ENCODE measurements at places on chromosomes 2 and 18.
A peak's percentile ranks its signal among the peaks of the same experiment; 100 is the strongest.

DNA sequence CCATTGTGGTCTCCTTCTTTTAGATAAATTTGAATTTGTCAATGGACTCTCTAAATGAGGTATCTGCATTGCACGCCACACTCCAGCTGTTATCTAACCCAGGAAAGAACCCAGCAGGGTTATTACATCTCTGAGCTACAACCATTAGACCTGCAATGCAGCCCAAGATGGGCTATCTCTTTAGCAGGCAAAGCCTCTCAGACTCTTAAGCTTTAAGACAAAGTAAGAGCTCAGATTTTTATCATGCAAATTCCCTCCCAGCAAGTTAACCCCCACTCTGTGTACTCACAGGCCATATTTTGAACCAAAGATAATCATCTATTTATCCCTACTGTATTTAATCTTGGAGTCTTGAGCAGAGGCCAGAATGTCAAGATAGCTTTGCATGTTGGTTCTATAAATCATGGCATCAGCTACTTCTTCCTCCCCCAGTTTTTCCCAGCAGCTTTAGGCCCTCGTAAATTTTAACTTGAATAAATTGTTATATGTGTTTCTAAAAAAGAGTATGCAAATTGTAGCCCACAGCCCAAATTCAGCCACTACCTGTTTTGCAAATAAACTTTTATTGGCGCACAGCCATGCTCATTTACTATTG, 273.7 kb upstream of the PKDCC start:
- DNase-seq: no peak

GRCh38 chr18:22417496-22418188, at the start of gene CTAGE1:
Gene CTAGE1 (minus strand): TSS chr18:22417915. CDS start chr18:22417811, 104 bp downstream.
- no peak for DNase-seq

GRCh38 chr2:113138428-113139322, 11.3 kb downstream of the IL1RN start:
- DNase-seq: peak; percentile 66

- DNase-seq: no peak
Observed at GRCh38 chr2:201152999-201153815, 29.7 kb upstream of the CASP10 start.

GRCh38 chr2:216911886-216912285, 52.0 kb upstream of the TNP1 start:
- no peak for DNase-seq

DNA sequence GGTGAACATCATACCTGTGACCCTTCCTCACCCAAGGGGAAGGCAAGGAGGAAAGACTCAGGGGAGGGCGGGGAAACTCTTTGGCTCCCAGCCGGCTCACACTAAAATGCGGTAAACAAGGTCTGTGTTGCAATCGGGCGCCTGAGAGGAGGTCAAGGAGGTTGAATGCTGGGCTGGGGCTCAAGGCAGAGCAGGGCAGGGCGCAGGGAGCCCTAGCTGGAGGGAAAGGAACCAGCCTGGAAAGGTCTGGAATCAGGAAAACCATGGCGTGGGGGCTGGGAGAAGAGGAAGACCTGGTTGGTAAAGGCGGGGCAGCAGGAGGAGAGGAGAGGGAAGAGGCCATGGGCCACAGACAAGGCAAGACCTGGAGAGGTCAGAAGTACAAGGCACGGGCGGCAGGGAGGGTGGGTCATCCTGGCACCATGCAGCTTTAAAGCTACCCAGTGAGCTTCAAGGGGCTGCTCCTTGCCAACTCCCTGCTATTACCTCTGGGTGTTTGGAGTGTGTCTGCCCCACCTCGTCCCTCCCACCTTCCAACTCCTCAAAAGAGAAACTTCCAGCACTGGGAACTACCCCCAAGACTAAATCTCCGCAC, 4.8 kb upstream of the TMEM37 start:
- DNase-seq: no peak

DNA sequence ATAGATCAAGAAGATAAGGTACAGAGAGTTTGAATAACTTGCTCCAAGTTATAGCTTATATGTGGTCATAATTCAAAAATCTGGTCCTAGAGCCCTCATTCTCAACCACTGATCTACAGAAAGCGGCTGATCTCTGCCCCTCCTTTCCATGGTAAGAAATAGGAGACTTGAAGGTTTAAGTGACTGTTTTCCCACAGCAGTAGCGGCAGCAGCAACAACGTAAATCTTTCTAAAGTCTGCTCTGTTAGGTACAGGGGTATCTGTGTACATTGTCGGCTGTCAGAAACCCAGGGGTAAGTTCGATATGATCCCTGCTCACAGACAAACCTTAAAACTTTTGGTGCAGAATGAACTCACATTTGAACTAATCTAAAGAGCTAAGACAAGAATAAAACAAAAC, 105.4 kb downstream of the EPHA4 start:
- no peak for DNase-seq

DNA sequence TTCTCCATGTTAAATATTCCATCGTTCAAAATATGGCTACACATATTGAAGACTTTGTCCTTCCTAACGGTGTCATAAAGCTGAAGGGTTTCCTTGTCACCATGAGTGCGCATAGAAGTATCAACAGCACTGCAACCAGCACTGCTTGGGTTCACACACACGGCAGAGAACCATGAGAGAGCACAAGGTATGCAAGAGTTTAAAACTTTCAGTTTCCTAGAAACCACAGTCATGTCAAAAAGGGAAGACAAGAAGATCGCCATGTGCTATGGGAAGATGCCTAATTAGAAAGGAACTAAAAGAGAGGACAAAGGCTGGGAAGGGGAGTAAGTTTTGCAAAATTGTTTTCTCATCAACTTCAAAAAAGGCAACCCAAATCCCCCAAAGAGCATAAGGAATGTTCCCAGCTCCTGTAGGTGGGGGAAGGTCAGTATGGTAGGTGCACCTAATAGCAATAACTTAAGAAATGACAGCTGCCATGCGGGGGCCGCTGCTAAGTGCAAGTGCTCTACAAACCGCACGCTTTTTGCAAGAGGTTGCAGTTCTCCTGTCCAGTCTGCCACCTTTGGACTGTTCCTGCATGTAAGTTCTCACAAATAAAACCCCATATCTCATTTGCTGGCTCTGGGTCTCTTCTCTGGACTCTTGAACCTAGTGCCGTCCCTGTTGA, 136.8 kb downstream of the TMEM163 start:
- DNase-seq: no peak

GRCh38 chr18:50734342-50734741, 85.5 kb downstream of the MRO start:
- no peak for DNase-seq

- no peak for DNase-seq
Observed at GRCh38 chr2:12389344-12390045, 327.2 kb upstream of the TRIB2 start.

DNA sequence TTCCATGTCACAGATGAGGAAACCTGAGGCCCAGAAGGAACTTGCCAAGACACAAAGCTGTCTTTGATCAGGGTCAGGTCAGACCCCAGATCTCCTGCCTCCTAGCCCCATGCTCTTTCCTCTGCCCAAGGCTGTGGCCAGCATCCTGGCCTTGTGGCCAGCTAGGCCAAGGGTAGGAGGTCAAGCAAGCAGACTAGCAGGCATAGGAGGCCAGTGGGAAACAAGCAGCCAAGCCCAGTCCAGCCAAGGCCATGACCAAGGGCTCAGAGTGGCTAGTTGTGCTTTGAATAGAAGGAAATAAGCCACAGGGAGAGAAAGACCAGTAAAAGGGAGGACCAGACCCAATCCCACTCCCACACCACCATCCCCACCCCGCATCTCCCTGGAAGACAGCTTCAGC, 30.4 kb downstream of the KCNK3 start:
- DNase-seq: no peak

- no peak for DNase-seq
Observed at GRCh38 chr2:114753145-114753544, 310.7 kb downstream of the DPP10 start.

- no peak for DNase-seq
Observed at GRCh38 chr2:30243231-30243630, 11.9 kb downstream of the LBH start.

- DNase-seq: peak; percentile 25
Observed at GRCh38 chr2:200373973-200374416, 67.5 kb downstream of the SPATS2L start.

GRCh38 chr2:61948661-61949457, 43.4 kb downstream of the COMMD1 start:
- DNase-seq: no peak

DNA sequence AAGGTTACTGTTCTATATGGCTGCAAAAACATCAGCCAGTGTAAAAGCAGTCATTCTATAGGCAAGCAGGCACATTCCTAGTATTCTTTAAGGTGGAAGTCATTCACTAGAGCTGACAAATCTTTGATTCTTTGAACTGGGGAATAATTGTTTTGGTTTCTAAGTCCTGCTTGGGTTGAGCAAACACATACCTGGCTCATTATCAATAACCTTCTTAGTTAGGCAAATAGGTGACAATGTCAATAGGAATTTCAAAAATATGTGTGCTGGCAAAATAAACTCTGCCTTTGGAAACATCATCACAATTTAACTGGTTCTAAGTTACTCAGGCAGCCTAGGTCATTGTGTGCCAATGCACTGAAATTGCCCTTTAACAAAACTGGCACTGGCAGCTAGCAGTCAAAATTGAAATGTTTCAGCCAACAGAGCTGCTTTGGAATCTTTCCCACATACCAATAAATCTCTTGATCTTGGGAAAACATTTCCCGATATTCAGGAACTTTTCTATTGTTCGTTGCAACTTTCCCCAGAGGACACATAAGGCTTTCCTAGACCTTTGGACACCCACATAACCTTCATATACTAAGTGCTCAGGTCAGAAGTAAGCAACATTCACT, 402.0 kb upstream of the MMADHC start:
- no peak for DNase-seq

DNA sequence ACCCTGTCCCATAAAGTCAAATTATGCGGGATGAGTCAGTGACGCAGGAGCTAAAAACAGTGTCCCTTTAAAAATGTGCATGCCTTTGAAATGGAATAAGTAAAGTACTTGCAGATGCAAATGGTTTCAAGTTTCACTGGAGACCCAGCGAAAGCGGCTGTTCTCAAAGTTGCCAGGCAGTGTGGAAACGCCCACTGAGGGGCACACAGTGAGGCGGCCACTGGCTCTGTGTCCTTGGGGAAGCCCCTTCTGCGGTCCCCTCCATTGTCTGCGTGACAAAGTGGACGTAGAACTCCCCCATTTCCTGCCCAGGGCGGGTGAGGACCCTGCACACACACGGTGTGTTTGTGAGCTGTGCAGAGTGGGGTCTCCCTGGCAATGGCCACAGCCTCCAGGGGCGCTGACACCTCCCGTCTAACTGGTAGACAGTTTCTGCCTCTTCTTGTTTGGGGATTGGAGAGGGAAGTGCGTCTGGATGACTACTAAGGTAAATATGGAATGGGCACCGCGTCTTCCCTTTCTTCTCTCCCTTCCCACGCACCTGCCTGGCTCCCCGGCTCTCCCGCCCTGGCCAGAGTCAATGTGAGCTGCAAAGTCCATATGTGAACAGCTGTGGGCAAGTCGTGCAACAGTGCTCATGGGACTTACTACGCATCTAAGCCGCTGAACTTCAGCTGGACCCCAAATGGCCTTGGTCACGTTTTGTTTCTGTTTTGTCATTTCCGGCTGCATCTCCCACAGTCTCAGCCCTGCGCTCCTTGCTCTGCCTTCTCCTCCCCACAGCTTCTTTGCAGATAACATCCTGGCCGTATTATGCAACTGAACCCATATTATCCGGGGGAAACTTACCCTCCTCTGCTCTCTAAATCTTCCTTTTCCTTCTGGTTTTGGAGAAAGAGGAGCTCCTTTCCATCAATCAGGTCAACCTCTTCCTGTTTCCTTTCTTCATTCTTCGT, 33.7 kb upstream of the ZNF516 start:
- DNase-seq: no peak

DNA sequence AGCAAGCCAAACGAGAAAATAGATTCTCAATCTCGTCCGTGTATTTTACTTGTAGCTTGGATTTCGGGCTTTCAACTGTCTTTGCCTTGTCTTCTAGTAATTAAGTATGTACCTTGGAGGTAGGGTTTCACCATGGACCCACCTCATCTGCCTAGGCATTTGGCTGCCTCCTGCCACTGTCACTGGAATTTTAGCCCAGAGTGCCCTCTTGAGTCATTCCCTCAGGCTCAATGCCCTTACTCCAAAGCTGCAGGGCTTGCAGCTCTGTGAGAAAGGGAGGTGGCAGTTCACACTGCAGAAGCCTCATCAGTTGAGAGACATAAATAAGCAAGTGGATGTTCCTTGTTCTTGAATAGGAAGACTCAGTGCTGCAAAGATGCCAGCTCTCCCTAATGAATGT, 89.6 kb downstream of the VSNL1 start:
- no peak for DNase-seq

GRCh38 chr2:143700865-143701264, 571.6 kb downstream of the ARHGAP15 start:
- DNase-seq: no peak

- no peak for DNase-seq
Observed at GRCh38 chr2:234796045-234796591, 155.7 kb upstream of the SH3BP4 start.

- DNase-seq: peak; percentile 98
Observed at GRCh38 chr2:47906157-47907038, at the start of gene FBXO11. Gene FBXO11 (minus strand): TSS chr2:47906498. CDS start chr2:47905720, 778 bp downstream.

DNA sequence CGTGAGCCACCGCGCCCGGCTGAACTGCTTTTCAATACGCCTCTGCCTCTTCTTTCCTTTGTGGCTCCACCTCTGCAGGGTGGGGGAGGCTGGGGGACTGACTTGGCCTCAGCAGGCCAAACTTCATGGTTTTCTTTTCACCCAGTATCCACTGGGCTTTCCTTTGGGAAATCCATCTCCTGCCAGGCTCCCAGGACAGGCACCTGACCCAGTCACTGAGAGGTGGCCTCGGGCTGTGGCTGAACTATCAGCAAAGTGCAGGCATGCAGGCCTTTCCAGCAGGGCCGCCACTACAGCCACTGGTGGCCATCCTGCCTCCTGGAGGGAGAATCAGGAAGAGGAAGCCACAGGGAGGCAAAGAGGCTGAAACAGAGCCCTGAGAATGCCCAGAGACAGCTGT, 33.4 kb upstream of the SEMA4C start:
- no peak for DNase-seq

DNA sequence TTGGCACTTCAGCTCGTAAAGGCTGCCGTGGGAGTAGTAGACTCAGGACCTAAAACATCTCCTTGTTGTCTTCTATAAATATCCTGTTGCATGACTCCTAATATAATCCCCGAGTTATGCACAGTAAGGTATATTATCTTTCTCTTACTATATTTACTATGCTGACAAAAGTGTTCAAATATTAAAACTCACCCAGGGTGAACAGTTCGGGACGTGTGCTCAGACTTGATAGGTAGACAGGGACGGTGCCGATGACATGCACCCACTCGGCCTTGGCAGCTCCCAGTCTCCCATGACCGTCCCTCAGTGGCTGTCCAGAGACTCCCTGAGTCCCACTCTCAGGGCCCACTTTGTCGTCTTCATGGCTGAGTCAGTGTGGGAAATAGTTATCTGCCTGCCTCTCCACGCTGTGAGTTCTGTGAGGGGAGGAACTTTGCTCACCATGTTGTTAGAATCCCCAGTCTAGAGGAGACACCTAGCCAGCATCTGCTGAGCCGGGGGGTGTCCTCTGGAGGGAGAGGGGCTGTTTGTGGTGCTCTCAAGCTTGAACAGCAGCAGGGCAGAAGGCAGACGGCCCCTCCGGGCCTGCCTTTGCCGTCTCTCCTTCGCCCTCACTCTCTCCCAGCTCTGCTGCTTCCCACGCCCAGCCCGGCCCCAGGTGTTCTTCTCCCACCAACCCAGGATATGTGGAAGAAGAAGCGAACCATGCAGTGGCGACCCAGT, 75.0 kb downstream of the DGKD start:
- DNase-seq: no peak

GRCh38 chr2:163565192-163565591, 170.6 kb downstream of the FIGN start:
- DNase-seq: no peak
